LoVo (cell line): ENCODE measurements at places on chromosomes 16 and 17.

- peak; percentile 93 for DNase-seq
These were observed at the start of gene SNTB2 for GRCh38 chr16:69186642-69187445. Gene SNTB2, plus strand, starts transcription at chr16:69187164. Its CDS starts 3 bp downstream, at chr16:69187167.

- DNase-seq = no peak
These were observed 33.2 kb upstream of the USP7 start for GRCh38 chr16:8996891-8997290.

DNA sequence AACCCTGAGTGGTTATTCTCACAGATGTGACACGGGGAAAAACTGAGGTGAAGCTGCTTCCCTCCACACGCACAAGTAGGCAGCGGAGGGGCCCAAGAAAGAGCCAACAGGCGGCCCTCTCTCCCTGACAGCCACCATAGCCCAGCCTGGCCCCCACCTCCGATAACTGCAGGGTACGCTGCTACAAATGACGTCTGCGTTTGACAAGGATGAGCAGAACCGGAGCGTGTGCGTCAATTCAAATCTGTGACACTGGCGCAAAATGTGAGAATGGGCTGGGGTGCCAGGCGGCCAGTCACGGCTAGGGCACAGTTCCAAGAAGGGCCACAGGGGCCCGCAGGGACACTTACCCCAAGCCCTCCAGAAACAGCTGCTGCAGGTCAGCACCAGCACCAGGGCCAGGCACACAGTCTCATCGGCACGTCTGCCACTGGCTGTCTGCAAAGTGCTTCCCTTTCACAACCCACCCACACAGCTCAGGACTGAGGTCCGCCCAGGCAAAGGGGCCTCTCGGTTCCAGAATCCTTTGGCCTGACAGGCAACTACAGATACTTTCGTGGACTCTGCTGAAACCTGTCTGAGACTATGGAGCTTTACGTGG lies 14.4 kb downstream of the AXIN1 start:
- DNase-seq = no peak

DNA sequence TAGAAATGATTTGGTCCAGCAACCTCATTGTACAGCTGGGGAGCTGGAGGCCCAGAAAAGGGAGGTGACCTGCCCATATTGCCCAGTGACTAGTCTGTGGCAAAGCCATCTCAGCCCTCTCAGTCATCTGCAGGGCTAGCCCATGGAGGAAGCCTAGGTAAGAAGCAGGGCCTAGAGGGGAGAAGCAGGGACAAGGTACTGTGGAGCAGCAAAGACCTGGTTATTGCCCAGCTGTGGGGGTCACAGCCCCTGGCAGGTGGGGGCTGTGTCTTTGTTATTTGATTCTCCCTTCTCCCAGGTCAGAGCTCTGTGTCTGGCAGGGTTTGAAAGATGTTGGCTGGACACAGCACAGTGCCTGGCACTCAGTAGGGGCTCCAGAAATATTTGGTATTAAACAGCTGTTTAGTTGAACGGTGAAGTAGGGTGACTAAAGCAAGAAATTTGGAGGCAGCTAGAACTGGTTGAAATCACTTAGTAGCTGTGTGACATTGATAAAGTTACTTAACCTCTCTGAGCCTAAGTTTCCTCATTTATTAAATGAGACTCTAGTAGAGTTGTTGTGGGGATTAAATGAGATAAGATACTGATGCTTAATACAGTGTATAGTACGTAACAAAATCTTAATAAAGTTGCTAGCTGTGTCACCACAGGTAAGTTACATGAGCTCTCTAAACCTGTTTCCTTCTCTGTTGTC lies 17.3 kb downstream of the CCR7 start:
- no peak for DNase-seq

DNA sequence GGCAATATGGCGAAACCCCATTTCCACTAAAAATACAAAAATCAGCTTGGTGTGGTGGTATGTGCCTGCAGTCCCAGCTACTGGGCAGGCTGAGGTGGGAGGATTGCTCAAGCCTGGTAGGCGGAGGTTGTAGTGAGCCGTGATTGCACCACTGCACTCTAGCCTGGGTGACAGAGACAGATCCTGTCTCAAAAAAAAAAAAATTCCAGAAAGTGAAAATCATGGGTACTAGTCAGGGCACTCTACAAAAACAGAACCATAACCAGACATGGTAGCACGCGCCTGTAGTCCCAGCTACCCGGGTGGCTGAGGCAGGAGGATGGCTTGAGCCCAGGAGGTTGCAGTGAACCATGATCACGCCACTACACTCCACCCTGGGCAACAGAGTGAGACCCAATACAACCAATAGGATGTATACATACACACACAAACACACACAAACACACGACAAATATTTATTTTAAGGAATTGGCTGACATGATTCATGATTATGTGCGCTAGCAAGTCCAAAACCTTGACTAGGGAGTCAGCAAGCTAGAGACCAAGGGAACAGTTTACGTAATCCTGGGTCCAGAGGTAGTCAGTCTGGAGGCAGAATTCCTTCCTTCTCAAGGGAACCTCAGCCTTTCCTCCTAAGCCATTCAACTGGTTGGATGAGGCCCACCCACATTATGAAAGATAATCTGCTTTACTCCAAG lies 11.6 kb upstream of the GP1BA start:
- no peak for DNase-seq

DNA sequence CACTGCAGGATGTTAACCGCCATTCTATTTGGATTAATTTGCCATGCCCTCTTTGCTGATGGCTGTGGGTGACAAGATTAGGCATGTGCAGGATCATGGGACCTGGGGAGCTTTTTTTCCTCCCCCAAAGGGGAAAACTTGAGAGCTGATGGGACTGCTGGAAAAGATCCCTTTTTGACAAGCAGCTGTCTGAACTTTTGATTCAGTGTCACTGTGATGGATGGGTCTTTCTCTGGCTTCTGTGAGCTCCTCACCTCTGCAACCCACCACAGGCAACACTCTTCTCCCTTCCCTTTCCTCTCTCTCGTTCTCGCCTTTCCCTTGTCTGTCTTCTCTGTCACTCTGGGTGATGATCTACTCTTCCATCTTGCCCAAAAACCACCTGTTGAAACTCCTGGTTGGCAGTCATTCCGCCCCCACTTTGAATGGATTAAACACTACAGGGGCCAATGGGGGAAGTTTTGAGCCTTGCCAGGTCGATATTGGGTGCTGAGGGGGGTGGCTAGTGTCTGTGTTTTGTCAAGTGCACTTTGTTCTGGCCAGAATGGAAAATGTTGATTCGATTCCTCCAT lies 3.1 kb upstream of the CANT1 start:
- no peak for DNase-seq

GRCh38 chr17:45648642-45649041 lies 135.5 kb upstream of the CRHR1 start:
- DNase-seq = no peak

DNA sequence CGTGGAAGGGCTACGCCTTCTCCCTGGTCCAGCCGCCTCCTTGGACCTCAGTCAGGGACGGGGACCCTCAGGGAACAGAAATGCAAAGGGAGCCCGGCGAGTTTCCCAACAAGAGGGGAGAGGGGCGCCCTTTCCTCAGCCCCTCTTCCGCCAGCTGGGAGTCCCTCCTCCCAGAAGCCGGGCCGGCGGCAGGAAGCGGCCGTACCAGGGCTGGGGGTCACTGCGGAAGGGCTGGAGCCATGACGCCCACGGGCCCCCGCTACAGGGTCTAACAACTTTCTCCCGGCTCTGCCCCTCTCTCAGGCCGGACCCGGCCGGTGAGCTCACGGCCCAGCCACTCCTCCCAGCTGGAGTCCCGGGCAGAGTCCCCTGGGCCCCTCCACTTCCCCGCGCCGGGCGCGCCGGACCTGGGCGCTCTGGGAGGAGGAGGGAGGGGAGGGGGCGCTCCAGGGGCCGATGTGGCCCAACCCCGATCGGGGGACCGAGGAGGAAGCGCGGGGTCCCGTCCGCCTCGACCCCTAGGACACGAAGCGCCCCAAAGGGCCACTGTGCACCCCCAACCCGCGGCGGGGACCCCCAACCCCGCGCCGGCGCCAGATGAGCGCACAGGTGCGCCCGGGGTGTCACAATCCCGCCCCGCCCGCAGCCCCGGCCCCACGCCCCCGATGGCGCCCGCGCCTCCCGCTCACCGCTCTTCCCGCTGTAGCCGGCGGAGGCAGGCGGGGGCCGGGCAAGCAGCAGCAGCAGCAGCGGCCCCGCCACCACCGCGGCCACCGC lies 578 bp downstream of the PGAP6 start:
- DNase-seq = no peak

DNA sequence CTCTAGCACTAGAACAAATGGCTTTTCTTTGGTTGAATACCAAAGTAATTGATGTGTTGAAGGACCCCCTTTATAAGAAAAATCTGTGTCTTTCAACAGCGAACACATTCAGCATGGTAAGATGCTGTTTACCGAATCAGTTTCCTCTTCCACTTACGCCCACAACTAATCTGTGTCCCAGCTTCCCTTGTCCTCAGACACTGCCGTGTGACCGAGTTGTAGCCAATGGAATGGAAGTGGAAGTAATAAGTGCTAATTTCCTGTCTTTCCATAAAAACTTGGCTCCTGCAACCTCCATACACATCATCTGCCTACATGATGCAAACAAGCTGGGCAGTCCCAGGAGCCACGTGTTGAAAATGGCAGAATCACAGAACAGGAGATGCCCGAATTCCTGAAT lies 10.4 kb downstream of the CDIPT start:
- DNase-seq = no peak

DNA sequence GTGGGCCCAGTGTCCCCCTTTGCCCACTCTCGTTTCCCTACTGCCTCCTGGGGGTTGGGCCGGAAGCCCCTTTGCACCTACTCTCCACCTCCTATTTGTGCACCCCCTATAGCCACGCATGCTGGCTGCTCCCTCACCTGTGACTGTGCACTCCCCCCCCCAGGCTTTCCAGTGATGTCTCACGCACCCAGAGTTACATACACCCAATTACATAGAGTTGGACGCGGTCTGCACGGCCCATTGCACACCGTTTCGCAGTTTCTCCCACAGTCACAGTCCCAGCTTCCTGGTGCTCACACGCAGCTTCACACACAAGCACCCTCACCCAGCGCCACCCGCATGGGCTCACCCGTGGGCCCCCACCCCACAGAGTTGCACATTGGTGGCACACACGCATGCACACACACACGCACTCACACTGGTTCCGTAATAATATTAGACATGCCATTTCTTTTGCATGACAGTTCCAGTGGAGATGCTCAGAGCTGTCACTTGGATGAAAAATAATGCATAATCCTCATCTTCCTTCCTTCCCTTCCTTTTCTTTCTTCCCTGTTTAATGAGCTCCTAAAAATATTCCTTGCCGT lies 21.5 kb upstream of the C1QL1 start:
- DNase-seq = no peak

- no peak for DNase-seq
These were observed 66.2 kb upstream of the BRD7 start for GRCh38 chr16:50434872-50435478.

DNA sequence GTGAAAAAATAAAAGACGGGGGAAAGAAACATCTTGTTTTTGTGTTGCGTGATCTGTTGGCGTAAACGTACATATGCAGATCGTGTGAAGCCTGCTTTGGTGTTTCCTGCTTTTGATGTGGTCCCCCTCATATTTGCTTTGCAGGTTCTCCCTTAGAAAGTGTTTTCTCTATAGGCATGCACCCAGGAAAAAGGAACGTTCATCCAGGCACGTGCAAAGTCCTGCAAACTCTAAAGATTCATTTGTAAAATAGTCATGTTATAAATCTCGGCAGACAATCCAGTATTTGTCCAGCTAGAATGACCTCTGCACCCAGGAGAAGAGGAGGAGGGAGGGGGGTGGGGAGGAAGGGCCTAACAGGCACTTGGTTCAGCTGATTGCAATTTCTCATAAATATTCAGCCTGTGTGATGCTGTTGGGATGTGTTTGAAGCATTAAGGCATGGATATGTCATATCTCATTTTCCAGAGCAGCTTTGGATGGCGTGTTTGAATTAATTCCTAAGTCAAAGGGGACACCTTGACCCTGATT lies 40.3 kb upstream of the DDX52 start:
- no peak for DNase-seq

- peak; percentile 63 for DNase-seq
These were observed 220 bp upstream of the ARHGAP44 start for GRCh38 chr17:12789075-12789480.

DNA sequence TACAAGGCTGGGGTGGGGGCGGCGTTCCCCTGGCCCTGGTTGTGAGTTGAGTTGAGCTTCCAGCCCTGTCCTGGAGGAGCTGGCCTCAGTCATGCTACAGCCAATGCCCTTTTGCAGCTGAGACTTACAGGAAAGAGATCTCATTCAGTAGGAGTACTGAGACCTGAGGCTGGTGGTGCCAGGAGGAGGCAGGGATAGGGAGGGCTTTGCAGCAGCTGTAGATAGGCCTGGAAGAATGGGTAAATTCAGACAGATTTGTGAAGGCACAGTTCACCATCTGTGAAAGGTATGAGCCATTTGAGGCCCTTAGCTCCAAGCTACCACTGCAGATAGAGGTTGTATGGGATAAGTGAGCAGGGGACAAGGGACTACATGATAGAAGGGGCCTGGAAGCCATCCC lies 5.6 kb downstream of the STX4 start:
- DNase-seq = no peak

DNA sequence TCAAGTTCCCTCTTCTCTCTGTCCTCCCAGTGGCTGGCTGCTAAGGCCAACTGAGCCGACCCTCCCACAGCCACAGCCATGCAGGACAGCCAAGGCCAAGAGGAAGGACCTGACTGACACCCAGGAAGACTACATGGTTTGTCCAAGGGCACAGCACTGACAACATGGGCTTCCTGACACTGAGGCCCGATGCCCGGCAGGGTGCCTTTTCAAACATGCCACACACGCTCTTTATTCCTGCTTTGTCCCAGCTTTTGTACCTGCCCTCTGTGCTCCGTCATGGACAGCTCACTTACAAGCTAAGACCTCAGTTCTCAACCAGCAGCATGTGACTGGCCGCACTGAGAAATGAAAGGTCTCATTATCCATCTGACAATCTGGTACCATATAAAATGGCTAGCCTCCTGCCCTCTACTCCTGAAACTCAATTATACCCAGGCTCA lies 45.8 kb downstream of the TEX2 start:
- DNase-seq = no peak

GRCh38 chr17:79533116-79533515 lies 77.7 kb downstream of the RBFOX3 start:
- DNase-seq = no peak

GRCh38 chr16:67800338-67800926 lies 5.9 kb downstream of the RANBP10 start:
- no peak for DNase-seq
